Stimulated activated CD4-positive, alpha-beta T cell treated with anti-CD3 and anti-CD28 coated beads, Interleukin-12 subunit alpha, Interleukin-12 subunit beta, amount 100 ng/mL, for 24 hours (primary cell): ENCODE measurements at places on chromosomes 1 and 21.
A peak's percentile ranks its signal among the peaks of the same experiment; 100 is the strongest.

GRCh38 chr1:37433171-37433570 lies 41.2 kb upstream of the ZC3H12A start:
- DNase-seq, result no peak

- DNase-seq, result no peak
Measured at GRCh38 chr1:168297019-168297730, 16.5 kb downstream of the TBX19 start.

DNA sequence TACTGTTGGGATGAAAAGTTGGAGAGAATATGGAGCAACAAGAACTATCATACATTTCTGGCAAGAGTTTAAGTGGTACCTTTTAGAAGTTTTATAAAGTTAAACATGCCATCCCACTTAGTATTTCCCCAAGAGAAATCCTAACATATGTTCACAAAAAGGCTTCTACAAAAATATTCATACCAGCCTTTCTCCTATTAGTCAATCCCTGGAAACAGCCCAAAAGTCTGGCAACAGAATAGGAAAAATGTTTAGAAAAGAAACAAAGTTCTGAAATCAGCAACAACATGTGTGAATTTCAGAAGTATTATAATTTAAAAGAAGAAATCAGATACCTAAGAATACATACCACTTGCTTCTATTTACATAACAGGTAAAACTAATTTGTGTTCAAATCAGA lies 271.0 kb downstream of the DSCAM start:
- DNase-seq, result no peak

GRCh38 chr1:218482683-218483082 lies 137.5 kb downstream of the TGFB2 start:
- no peak for DNase-seq

- DNase-seq, result no peak
Measured at GRCh38 chr1:8104278-8105236, 78.4 kb upstream of the ERRFI1 start.

DNA sequence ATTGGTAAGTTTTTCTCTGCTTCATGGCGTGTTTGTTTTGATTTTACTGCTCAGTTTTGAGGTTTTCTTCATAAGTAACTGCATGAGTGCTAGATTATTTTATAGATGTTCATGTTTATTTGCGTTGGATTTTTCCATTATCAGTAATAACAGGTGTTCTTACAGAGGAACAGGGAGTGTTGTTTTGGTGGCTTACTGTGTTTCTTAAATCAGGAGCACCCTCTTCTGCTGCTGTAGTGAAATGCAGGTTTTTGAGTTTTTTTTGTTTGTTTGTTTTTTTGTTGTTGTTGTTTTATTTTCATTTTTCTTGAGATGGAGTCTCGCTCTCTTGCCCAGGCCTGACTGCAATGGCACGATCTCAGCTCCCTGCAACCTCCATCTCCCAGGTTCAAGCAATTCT lies 32.6 kb downstream of the CTBS start:
- no peak for DNase-seq

GRCh38 chr1:86441581-86441980 lies 17.6 kb downstream of the CLCA2 start:
- DNase-seq, result no peak

GRCh38 chr1:201713086-201713810 lies 115.7 kb upstream of the IPO9 start:
- no peak for DNase-seq

DNA sequence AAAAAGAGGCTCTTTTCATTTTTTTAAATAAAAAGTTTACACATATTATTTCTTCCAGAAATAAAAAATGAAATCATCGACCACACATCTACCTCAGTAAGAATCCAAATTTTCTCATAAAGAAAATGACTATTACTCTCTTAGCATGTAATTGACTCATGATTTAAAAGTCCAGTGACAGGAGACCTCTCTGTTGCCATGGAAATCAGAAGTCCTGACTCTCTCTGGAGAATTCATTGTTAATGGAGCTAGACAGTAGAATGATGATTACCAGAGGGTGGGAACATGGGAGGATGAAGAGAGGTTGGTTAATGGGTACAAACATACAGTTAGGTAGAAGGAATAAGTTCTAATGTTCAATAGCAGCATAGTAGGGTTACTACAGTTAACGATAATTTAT lies 5.0 kb upstream of the CLCA4 start:
- DNase-seq, result no peak

DNA sequence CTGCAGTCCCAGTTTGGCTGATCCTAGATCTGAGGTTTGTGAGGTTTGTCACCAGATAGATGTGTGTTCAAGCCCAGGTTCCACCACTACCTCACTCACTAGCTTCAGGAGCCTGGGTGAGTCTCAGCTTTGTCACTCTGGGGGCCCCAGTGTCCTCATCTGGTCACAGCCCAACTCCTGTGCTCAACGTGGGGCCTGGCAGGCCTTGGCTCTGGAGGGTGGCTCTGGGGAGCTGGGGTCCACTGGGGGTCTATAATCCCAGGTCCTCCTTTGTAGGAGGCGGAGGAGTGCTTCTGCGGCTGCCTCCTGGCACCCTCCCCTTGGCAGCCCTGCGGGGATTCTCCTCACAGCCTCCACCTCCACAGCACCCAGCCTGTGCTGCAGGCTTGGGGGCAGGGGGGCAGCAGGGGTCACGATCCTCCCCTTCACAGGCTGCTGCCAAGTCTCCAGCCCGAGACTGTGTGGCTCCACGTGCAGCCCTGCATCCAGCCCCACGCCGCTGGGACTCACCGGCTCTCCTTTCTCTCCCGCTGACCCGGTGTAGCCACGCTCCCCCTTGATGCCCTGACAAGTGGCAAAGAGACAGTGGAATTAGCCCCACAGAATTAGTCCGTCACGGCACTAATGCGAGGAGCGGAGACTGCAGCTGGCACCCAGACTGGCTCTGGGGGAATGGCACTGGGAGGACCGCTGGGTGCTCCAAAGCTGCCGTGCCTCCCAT lies 22.5 kb upstream of the PEF1 start:
- DNase-seq, result no peak

DNA sequence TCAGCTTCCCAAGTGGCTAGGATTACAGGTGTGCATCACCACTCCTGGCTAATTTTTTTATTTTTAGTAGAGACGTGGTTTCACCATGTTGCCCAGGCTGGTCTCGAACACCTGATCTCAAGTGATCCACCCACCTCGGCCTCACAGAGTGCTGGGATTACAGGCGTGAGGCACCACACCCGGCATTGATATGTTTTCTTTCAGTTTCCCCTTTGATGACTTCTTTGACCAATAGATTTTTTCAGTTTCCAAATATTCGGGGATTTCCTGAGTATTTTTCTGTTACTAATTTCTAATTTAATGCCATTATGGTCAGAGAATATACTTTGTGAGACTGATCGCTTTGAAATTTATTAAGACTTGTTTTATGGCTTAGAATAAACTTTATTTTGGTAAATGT lies 406.1 kb downstream of the RYR2 start:
- no peak for DNase-seq

DNA sequence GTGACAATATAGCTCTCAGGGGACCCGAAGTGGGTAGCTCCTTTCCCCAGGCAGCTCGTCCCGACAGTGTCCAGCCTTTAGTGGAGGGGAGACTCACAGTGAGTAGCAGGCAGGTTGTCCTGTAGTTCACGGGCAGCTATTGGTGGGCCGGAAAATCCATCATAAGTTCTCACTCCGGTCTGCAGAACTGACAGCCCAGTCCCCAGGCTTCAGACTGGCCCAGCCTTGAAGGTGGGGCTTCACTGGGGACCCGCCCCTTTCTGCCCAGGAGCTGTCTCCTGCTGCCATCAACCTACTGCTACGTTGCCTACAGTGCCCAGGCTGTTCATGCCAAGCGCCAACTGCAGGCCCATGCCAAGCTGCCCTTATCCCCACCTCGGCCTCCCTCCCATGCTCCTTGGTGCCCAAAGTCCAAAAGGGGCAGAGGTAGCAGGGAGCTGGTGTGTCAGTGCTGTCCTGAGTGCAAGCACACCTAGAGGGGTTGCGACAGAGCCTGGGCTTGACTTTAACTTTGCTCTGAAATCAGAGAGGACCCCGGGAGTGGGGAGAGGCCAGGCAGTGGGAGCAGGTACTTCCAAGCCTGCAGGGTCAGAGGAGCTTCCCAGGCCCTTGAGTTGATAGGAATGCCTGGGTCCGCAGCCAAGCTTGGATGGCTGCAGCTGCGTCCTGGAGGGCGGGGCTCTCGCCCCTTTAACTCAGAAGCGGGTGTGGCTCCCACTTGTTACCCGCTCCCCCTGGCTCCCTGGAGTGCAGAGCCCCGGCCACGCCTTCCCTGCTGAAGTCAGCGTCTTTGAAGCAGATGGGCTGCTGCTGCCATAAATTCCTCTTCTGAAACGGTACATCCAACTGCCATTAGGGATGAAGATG lies 1144.3 kb upstream of the NCAM2 start:
- DNase-seq, result no peak

DNA sequence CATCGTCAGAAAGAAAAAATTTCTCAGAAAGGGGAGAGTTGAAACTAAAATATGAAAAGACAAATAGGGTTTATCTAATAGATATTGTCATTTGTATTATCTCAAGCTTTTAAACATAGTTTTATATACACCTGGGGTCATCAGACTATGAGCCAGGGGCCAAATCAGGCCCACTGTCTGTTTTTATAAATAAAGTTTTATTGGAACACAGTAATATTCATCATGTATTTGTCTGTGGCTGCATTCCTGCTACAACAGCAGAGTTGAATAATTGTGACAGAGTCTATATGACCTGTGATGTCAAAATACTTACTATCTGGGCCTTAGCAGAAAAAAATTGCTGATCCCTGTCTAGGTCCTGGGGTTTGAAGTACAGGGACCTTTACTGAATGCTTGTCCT lies 120.5 kb upstream of the RUNX1 start:
- no peak for DNase-seq

DNA sequence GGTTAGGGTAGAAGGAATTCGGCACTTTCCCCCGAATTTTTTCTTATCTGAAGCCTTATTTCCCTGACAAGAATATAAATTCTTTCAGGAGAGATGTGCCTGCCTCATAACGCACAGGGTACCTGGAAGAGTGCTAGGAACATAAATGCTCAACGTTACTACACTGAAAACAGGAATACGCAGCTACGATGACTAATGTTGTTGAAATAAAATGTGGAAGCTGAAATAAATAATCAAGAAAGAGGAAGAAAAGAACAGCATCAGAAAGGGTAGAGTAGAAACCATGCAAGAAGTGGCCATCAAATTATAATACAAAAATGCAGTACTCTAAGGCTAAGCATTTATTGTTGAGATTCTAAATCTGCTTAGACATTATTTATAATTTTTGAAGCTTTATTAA lies 33.9 kb downstream of the SLC66A1 start:
- no peak for DNase-seq

GRCh38 chr21:27838573-27838972 lies 871.7 kb upstream of the ADAMTS5 start:
- no peak for DNase-seq

DNA sequence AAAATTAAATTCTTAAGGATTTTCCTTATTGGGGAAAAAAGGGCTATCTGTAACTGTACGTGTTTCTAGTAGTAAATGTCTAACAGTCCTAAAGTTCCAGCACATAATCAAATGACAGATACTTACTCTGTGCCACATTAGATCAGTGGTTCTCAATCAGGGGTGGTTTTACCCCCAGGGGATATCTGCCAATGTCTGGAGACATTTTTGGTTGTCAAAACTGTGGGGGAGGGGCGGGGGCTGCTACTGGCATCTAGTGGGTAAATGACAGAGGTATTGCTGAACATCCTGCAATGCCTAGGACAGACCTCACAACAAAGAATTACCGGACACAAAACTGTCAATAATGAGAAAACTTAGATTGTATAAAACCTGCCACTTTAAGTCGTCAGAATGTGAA lies 33.4 kb upstream of the PTPRC start:
- no peak for DNase-seq

DNA sequence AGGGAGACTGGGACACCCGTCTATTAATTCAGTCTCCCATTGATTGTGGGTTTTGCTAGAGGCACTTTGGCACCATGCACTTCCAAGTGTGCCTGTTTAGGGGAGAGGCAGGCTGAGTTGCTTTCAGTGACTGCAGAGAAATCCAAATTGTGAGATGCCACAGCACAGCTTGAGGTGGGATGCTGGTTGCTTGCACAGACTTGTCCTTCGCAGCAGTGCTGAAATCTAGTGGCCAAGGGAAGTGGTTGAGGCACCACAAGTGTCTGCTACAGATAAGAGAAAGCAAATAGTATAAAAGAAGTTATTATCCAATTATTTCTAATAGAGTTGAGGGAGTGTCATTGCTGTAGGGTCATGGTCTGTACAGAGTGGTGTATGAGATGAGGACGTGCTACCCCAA lies 40.0 kb upstream of the APP start:
- DNase-seq, result no peak

GRCh38 chr1:183044893-183045649 lies 21.9 kb downstream of the LAMC1 start:
- DNase-seq, result no peak

GRCh38 chr1:81307786-81308185 lies 492.9 kb upstream of the ADGRL2 start:
- no peak for DNase-seq

DNA sequence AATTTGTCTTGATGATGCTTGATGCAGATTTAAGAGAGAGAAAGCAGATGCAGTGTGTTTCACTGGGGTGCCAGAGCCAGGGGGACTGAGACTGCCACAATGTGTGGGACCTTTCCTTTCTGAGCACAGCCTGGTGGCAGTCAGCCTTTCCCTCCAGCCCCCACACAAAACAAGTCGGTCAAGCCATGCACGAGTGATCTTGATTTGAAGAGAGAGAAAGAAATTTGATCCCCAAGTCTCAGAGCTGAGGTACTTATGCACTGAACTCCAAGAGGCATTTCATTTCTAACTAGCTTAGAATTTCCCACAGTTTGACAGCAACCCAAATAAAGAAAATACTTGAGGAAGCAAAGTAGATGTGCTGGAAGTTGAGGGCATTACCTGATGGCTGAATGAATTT lies 193.8 kb downstream of the ST6GALNAC3 start:
- no peak for DNase-seq

DNA sequence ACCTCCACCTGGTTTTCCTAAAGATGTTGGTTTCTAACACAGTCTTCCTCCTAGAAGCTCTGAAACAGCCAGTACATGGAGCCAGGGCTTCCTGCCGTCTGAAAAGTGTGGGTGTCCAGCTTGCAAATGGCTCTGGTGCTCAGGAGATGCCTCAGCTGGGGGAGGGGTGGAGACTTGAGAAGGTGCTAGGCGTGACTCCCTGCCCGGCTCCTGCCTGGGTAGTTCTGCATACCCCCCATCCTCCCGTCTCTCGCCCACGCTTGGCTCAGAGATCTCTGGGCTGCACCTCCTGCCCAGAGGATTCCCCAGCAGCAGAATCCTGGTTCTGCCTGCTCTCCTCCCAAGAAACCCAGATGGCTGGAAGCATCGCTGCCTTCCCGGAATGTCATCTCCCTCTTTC lies 16.9 kb downstream of the STUM start:
- DNase-seq, result no peak

GRCh38 chr21:46253610-46254124 lies 25.1 kb upstream of the LSS start:
- peak; percentile 18 for DNase-seq

GRCh38 chr1:156401041-156401574 lies 32.1 kb downstream of the RHBG start:
- DNase-seq, result no peak

GRCh38 chr21:24671901-24672300 lies 935.4 kb downstream of the MRPL39 start:
- DNase-seq, result no peak

GRCh38 chr1:67753776-67754525 lies 69.0 kb downstream of the GADD45A start:
- no peak for DNase-seq
